ENCODE measurements at places on chromosomes 4 and X.

GRCh38 chr4:76659103-76659490 lies 224.1 kb downstream of the SHROOM3 start:
- no peak for DNase-seq

DNA sequence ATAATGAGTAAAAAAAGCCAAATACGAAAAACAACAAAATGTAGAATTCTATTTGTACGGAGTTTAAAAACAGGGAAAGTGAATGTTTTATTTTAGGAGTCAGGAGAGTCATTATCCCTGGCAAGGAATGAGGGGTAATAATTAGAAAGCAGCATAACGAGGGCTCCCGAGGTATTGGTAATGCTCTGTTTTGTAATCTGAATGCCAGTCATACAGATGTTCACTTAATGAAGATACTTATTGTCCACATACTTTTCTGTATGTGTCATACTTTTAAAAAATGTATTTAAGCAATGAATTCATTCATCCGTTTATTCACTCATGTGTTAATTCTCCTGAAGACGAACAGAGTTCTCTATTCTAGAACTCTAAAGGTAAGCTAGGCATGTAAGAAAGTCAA lies 87.8 kb upstream of the BMP2K start:
- DNase-seq: peak; percentile 65

DNA sequence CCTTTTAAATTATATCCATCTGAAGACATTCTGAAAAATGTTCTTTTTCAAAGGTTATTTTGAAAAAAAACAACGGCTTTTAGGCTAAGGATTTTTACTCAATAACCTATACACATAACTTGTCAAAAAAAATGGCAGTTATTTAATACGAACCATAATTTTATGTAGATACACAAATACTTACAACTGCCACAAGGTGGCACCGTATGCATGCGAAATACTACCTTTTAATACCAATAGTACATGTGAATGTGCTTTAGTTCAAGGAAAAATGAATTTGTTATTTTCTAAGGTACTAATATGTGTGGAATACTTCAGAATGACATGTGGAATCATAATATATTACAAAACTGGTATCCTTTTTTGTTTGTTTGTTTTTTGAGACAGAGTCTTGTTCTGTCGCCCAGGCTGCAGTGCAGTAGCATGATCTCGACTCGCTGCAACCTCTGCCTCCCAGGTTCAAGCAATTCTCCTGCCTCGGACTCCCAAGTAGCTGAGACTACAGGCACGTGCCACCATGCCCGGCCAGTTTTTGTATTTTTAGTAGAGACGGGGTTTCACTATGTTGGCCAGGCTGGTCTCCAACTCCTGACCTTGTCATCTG lies 4.6 kb upstream of the MAD2L1 start:
- peak; percentile 70 for DNase-seq

- no peak for DNase-seq
These were observed 460.2 kb downstream of the GABRG1 start for GRCh38 chr4:45663628-45664081.

DNA sequence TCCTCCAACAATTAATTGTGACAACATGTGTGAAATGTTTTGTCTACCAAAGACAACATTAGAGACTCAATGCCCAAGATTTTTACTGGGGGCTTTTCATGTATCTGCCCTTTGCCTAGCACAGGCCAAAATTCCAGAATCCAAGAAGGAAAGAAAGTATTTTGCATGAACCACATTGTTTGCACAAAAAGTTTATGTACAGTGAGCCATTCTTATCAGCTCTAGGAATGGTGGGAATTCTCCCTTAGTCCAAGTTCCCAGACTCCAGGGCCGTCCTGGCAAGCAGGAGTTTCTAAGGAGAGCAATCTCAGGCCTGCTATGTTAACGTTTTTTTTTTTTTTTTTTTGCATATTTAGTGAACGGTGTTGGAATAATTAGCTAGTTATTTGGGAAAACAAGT lies 21.6 kb downstream of the GPRASP1 start:
- no peak for DNase-seq

- no peak for DNase-seq
These were observed 63.3 kb downstream of the PTPN13 start for GRCh38 chr4:86657382-86657781.

DNA sequence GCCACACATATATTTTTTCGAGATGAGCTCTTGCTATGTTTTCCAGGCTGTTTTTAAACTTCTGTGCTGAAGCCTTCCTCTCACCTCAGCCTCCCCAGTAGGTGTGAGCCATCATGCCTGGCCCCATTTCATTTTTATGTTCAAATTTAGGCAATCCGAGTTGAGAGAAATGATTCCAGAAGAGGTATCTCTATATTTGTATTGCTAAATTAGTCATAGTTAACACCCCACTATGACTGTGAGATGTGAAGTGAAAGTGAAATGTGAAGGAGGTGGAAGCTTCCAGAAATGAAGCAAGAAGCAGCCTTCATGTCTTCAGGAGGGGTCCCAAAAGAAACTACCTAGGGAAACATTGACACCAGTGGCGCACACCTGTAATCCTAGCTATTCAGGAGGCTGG lies 17.7 kb downstream of the APELA start:
- DNase-seq: no peak

DNA sequence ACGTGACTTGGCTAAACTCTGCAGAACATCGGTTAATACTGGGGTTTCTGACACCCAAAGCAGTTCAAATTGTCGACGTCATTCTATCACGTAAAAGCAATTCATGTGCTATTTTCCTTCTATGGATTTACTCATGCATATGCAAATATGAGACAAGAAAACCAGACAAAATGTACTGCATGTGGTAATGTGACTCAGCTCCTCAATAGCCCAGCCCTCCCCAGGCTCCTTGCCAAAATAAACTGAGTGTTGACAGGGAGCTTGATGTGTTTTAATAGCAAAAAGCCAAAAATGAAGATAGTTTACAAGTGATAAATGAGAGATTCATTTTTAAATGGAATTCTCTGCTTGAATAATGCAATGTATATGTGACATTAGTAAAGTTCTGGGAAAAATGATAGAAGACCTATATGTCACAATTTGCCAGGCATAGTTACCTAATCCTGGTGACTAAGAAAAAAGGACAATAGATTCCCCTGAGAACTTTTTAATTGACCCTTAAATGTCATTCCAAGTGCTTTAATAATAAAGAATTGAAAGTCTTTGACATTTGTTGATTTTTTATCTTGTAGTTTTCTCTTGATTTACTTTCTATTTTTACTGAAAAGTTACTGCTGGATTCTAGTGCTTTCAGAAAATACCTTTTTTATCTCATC lies 1700.6 kb upstream of the TENM3 start:
- DNase-seq: no peak

DNA sequence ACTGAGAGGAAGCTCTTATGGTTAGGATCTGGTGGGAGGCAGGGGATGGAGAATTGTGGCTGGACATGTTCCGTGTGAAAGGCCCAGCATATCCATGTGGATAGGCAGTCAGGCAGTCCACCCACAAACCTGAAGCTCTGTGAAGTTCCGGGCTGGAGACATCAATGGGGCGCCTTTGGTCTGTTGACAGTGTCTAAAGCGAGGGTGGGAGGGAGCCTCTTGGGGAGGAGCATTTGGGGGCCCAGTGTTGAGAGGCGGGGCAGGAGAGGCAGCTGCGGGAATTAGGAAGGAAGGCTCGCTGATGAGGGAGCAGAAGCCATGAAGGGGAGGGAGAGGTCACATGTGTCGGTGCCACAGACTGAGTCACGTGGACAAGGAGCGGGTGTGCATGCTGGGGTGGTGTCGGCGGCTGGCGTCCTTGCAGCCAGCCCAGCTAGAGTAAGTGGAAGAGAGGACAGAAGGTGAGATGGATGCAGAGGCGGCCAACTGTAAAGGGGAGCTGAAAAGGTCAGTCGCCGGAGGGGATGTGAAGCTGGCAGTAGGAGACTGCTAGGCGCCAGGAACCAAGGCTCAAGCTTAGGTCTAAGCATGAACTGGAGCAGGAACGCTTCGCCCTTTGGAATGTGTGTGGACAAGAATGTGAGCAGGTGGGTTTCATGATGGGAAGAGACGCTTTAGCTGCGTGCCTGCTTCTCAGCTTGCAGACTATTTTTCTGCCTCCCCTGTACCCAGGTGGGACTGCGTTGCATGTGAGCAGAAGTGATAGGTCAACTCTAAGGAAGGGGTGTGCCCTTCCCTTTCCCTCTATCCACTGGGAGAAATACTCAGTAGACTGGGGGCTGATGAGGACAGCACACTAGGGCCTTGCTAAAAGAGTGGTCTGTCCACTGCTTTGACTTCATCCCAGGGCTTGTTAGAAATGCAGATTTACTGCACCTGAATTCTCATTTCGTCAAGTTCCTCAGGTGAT lies 44.0 kb upstream of the TLR2 start:
- no peak for DNase-seq

- DNase-seq: no peak
These were observed 12.0 kb downstream of the RAB33B start for GRCh38 chr4:139465922-139466321.

GRCh38 chr4:129140521-129140920 lies 44.6 kb downstream of the C4orf33 start:
- DNase-seq: no peak

- DNase-seq: peak; percentile 94
These were observed 16.8 kb downstream of the POLR2B start for GRCh38 chr4:56995525-56995924.

GRCh38 chrX:41526271-41526670 lies 79.1 kb downstream of the NYX start:
- DNase-seq: no peak

- DNase-seq: no peak
These were observed 779.3 kb downstream of the ARAP2 start for GRCh38 chr4:35464964-35465528.

DNA sequence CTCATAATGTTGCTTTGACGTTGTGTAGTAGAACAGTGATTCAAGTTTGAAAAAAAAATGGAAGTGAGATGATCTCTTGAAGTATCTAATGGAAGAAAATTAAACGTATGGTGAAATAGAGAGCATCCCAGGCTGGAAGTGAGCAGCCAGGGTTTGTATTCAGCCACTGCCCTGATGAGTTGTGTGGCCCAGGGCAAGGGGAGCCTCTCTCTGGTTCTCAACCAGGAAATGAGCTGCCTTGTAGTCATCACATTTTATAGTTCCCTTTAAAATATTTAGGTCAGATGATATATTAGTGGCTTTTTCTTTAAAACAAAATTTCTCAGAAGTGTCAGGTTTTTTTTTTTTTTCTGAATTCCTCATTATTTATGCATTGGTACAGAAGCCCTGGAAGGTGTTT lies 150.3 kb downstream of the GPAT3 start:
- peak; percentile 44 for DNase-seq

- no peak for DNase-seq
These were observed 27.7 kb downstream of the DCUN1D4 start for GRCh38 chr4:51870441-51871188.

DNA sequence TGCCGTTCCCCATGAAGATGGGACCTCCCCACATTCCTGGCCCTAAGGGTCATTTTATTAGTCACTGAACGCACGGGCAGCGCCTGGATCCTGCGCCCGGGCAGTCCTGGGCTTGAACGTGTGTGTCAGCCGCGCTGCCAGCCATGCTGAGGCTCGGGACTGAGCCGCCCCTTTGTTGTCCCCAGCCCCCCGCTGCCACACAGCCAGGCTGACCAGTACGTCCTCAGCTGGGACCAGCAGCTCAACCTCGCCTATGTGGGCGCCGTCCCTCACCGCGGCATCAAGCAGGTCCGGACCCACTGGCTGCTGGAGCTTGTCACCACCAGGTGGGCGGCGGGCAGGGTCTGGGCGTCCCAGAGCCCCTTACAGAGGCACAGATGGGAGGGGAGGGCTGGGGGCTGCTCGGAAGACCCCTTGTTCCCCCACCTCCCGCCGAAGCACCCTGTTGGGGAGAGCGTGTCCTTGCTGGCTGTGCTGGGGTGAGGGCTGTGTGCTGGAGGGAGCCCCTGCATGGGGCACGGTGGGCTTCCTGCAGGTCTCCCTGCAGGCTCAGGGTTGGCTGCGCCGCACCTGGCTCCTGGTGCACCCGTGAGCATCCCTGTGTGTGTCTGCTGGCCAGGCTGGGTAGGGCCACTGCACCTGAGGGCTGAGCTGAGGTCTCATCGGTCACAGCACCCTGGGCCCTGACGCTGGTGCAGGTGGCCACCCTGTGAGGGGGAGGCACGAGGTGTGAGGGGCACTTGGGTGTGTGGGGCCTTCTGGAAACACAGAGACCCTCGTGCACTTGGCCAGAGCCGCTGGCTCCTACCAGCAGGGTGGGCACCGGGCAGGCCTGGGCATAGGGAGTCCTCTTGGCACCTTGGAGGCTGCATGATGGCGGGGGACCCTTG lies 1.0 kb downstream of the IDUA start:
- DNase-seq: peak; percentile 52

GRCh38 chr4:188688956-188689355 lies 549.7 kb downstream of the TRIML1 start:
- no peak for DNase-seq

GRCh38 chr4:40486534-40486933 lies 143.1 kb downstream of the RBM47 start:
- DNase-seq: peak; percentile 46

DNA sequence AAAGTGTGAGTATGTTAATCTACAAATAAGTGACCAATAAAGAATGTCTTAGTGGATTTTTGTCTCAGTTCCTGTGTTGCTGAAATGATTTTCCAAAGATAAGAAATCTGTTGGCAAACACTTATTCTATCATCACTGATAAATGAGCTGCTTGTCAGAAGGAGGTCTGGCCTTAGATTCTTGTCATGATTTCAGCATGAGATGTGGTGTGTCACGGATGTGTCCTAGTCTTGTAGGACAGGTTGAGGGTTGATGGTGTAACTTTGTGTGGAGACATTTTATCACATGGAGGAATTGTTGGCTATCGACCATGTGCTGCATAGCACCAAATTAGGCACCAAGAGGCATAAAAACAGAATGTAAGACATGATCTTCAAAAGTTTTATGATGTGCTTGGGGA lies 31.8 kb upstream of the LIMCH1 start:
- peak; percentile 44 for DNase-seq

DNA sequence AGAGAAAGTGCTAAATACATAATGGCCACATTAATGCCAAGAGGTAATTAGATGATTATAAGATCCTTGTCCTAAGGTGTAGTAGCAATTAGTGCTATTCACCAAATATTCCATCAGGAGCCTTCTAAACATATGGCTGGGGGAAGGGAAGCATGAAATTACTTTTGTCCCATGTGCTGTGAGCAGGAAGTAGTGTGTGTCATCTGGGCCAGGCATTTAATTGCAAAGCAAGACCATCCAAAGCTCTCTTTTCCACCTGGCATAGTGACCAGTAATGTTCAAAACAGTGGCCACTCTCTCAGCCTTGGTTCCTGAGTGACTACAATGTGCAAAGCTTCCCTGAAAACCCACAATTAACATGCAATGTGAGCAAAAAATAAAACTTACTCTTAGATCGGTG lies 144.2 kb upstream of the FAM241A start:
- no peak for DNase-seq

- no peak for DNase-seq
These were observed 383.7 kb downstream of the NAF1 start for GRCh38 chr4:162782778-162783525.

DNA sequence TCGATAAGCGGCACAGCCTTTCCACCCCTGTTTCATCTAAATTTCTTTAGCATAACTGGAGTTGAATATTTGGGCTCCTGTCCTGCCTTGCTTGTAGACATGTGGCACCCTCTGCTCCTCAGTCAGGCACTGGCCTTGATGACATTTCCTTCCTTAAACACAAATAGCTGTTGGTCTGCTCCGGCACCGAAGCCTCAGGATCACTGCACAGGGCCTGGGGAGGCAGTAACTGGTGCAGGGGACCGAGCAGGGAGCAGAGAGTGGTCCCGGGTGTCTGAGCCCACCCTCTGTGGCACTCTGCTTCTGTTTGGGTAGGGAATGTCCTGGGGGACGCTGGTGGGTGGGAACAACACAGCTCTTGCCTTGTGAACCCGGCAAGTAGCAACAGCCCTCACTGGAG lies 13.6 kb downstream of the RGS12 start:
- DNase-seq: no peak
